ENCODE measurements at places on chromosomes 1 and 21. TPM values are rescaled to one million over a fixed set of nuclear protein-coding genes. Genes with fewer than 3 reads are reported as not detected.
A peak's percentile ranks its signal among the peaks of the same experiment; 100 is the strongest.

The PRKAB2 gene
- 26.9 TPM for total RNA-seq

The ADAMTS1 gene
- total RNA-seq, result 96.6 TPM

The SPRR3 gene
- total RNA-seq, result 10.0 TPM

The AKR7A2 gene
- 45.6 TPM for total RNA-seq

The DCST1 gene
- total RNA-seq, result not detected

GRCh38 chr1:214525535-214526019 lies 25.8 kb downstream of the PTPN14 start:
- no peak for DNase-seq

DNA sequence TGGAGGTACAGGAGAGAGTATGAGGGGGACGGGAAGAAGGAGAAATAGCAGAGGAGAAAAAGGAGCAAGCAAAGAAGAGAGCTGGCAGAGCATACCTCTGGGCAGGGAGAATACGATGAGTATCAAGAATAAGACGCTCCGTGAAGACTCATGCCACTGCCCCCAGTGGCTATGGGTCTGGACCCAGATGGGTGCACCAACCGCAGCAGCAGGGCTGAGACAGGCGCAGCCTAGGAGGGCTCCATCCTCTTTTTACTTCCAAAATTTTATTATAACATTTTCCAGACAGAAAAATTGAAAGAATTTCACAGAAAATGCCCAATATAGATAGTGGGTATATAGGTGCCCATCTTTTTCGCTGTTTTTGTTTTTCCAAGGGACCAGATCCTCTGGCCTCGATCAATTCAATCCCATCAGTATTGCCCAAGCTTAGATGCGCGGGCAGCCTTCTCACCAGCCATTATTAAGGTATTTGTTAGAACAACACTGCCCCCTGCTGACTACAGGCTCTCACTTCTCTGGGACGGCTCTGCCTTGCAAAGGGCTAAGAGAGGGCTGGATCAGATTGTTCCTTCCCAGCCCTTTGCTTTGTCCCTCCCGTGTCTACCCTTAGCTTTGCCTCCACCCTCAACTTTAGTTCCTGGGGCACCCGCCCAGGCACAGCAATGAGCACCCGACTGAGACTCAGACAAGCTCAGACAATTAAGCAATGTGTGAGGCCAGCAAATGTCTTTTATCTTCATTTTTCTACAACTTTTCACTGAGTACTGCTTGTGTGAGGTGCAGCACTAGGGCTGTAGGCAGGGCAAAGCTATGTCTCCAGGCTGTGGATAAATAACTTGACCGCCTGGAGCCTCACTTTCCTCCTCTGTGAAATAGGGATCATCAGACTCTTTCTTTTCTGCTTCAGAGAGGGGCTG lies 17.5 kb upstream of the CAMK1G start:
- DNase-seq, result peak; percentile 56

DNA sequence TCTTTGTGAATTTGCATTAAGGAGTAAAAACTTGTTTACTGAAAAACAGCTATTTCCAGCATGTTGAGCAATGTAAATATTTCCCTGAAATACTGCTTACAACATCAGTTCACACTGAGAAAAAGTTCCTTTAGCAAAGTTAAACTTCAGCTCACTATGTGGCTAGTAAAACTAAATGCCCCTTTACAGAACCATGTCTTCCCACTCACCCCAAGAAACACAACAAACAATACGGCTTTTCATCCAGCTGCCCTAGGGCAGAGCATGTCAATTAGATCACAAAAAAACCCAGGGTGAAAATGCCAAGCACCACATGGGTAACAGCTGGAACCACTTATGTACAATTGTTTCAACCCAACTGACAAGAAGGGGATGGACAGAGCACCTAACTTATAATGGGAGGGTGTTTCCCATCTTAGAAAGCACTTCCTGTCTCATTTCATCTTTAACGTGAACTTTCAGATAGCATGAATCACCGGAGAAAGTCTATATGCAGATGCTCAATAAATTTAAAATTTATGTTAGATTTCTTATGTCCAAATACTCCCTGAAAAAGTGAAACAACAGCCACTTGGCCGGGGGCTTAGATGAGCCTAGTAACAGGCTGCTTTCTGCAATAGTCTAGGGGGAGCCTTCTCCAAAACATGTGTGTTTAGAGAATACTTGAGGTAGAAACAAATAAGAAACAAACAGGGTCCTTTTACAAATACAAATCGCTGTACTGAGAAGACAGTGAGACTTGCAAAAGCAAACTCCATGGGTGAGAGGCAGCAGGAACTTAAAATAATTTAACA lies 6.6 kb downstream of the NID1 start:
- DNase-seq, result no peak

GRCh38 chr1:213256438-213257087 lies 205.5 kb downstream of the RPS6KC1 start:
- no peak for DNase-seq

GRCh38 chr1:173572201-173572873 lies 30.5 kb downstream of the SLC9C2 start:
- no peak for DNase-seq

- DNase-seq, result no peak
These were observed 94.2 kb downstream of the AHCTF1 start for GRCh38 chr1:246837418-246838117.

GRCh38 chr1:192768463-192768862 lies 40.4 kb upstream of the RGS2 start:
- no peak for DNase-seq

- no peak for DNase-seq
These were observed 175.8 kb downstream of the SDCCAG8 start for GRCh38 chr1:243431591-243431990.

GRCh38 chr1:212108187-212108586 lies 72.6 kb downstream of the DTL start:
- DNase-seq, result no peak

GRCh38 chr1:212401838-212402582 lies 12.7 kb downstream of the PACC1 start:
- DNase-seq, result no peak

GRCh38 chr1:46681333-46682034 lies 9.8 kb downstream of the TEX38 start:
- DNase-seq, result no peak

DNA sequence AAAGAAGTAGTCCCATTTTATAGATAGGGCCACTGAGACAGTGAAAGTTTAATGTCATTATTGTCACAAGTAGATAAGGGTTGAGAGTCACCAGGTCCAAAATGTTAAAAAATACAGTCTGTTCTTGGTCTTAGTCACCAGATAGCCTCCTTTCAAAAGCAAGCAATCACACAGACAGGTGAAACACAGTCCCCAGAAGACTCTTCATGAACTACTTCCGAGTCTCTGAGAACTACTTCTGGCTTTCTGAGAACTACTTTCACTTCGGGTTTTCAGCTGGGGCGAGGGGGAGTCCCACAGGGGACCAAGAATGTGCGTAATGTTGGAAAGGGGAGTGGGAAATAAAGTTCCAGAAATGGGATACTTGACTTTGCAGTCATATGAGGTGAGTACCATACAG lies 143.2 kb downstream of the HHIPL2 start:
- no peak for DNase-seq

GRCh38 chr1:176540428-176540827 lies 77.5 kb downstream of the PAPPA2 start:
- no peak for DNase-seq
